ENCODE measurements at places on chromosomes 5 and 9. TPM values are rescaled to one million over a fixed set of nuclear protein-coding genes. Genes with fewer than 3 reads are reported as not detected.

DNA sequence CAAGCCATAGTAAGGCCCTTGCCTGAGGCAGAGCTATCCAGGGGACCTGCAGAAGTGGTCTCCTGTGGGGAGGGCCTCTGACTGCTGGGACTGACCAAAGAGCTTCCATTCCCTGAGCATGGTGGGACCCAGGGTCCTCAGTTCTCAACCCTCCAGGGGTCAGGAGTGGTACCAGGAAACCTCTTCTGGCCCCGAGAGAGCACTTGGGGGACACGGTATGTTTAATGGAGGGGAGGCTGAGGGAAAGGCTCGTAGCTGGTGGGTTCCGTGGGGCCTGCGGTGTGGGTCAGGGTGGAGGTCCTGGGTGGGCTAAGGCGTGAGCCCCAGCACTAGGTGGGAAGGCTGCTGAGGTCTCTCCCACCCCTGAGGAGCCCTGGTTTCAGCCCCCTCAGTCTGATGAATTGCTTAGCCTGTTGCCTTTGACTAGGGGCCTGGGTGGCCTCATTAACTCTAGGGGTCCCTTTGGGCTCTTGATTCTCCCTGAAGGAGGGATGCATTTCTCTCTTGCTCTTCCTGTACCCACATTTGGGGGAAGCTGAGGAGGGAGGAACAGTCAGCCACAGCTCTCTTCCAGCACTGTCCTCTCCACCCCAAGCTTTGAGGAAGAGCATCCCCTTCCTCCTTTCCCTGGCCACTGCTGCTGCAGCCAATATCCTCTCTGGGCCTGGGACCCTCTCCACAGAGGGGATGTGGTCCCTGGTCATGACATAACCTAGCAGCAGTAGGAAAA is 34.0 kb downstream of the CSF1R start:
- no peak for DNase-seq

DNA sequence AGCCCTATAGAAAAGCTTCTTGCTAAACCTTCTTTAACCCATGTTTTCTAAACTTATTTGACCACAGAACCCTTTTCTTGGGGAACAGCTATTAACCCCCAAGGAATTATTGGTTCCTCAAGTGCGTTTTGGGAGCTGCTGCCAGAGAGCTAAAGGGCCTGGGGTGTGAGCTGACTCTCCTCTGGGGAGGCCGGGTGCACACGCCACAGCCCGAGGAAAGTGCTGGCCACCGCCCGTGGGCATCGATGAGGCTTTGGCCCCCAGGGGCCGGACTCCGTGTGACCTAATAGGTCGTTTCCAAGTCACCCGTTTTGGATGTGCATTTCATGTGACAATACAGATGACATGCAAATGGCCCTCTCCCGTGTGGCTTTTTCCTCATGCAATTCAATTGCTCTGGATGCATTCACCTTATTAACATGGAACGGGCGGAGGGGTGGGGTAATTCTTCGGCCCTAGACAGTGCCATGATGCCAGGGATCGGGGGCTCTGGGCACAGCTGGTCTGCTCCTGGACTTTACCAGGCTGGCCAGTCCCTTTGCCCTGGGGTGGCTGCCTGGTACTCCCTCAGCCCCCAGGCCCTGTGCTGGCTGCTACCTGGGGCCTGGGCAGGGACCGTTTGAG is 19.5 kb downstream of the PLPP7 start:
- no peak for DNase-seq

GRCh38 chr5:158754018-158754514 is 345.6 kb downstream of the EBF1 start:
- DNase-seq: no peak

GRCh38 chr5:72445969-72446368 is 61.2 kb downstream of the ZNF366 start:
- DNase-seq: no peak

- no peak for DNase-seq
Measured at GRCh38 chr9:116499986-116500871, 186.9 kb upstream of the TRIM32 start.

- no peak for DNase-seq
Measured at GRCh38 chr9:127129718-127130085, 7.3 kb upstream of the ANGPTL2 start.

DNA sequence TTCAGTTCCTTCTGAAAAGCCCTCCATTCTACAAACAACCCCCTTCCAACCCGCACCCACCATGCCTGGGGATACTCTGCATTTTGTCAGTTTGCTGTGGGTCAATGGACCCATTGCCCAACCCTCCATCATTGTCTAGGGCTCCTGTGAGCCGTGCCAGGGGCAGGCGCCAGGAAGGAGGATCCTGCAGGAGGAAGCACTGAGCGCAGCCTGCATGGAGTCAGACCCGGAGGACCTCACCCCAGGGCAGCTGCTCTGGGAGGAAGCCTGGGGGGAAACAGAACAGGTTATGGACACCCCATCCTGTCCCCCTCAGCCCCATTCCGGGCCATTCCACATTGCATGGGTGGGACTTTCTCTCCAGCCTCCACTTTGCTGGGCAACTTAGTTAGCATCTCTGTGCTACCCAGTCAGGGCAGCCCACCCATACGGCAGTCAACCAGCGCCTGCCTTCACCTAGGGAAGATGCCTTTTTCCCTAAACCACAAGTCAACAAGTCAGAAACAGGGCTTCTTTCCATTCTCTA is 48.6 kb upstream of the VDAC1 start:
- no peak for DNase-seq

- DNase-seq: no peak
Measured at GRCh38 chr5:177133096-177133852, at the start of gene NSD1. TSS of gene NSD1 (plus strand) at chr5:177133773. CDS start at chr5:177135104, 1,331 bp downstream.

DNA sequence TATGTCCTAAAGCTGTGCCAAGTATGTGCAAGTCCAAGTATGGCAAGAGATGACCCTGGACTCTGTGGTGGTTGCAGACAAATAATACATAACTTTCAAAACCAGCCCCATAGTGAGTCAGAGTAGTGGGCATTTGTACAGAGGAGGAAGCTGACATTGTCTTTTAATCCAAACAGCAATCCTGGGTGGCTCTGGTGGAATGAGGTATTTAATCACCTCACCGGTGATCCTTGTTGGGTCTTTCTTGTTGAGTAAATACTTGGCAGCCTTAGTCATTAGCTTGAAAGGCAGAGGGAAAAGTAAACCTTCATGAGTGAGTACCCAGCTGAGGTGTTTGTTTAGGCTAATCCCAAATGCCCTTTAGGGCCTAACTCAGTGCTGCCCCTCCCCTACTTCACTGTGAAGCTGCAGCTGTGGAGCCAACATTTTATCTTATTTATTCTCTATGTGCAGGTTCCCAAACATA is 148.7 kb upstream of the SLC12A2 start:
- peak; percentile 95 for DNase-seq

- no peak for DNase-seq
Measured at GRCh38 chr5:95393279-95393678, 2.1 kb downstream of the FAM81B start.

DNA sequence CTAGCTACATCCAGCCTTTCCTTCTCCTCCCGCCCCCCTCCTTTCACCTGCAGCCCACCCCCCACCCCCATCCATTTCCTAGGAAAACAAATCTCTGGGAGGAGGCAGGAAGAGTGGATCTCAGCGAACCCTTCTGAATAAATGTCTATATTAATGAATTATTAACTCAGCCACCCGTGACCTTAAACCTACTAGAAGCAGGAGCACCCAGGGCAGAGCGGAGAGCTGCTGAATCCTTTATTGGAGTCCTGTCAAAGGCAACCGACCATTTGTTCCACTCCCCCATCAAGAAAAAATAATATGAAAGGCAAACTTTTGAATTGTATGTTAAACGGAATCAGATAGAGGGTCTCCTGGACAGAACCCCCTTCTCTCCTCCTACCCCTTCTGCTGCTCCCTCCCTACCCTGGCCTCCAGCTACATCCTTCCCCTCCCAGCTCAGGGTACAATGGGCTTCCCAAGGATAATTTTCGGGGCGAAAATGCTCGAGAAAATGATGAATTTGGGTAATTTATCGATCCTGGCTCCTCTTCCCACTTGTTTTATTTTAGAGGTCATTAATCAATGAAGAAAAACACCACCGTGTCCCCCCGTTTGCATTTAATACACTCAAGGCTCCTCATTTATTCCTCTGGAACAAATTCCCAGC is 3.3 kb upstream of the PRDM6 start:
- DNase-seq: no peak

- no peak for DNase-seq
Measured at GRCh38 chr5:107874795-107875194, 204.1 kb upstream of the EFNA5 start.

DNA sequence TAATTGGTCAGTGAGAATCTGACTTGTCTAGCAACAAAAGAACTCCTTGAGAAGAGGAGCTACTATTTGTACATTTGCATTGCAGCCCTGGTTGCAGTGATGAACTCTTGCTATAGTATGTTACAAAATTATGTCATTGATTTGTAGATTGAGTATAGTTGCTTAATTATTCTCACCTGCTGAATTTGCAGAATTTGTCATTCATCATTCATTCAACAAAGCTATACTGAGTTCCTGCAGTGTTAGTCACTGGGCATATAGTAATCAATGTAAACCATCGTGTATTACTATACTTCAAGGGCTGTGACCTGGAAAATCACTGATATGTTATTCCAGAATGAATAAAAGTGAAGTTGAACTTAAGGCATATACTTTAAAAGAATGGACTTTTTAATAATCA is 50.1 kb downstream of the SLC1A3 start:
- DNase-seq: no peak

GRCh38 chr5:116566251-116566650 is 8.4 kb downstream of the SEMA6A start:
- no peak for DNase-seq

- no peak for DNase-seq
Measured at GRCh38 chr9:104775976-104776375, 12.0 kb downstream of the NIPSNAP3B start.

DNA sequence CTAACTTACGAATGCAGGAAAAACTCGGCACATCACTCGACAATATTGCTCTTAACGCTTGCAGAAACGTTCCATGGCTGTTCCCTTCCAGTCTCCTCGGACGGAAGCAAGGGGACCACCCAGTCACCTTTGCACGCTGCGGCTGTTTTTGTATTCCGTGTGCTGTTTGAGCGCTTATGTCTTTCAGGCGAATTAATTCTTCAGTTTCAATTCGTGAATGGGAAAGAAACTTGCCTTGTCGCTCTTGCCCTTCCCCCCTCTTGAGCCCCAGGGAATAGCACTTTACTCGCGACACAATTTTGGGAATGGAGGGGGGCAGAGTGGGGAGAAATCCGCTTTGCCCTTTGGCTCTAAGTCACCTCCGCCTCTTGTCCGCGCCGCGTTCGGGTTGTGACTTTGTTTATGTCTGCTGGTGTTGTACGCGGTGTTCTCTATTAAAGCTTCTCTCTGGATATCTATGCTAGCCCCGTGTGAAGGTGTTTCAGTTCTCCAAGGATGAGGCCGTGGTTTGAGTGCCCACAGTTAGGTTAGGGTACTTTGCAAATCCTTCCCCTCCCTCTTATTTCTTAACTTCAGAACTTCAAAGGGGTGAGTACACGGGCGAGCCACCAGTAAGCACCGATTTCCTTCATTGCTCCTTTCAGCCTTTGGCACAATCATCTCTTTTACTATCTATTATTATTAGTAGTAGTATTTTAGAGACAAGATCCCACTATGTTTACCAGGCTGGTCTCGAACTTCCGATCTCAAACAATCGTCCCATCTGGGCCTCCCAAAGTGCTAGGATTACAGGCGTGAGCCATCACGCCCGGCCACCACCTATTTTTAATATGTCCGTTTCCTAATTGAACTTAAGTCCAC is 2.7 kb downstream of the FOXB2 start:
- no peak for DNase-seq

- no peak for DNase-seq
Measured at GRCh38 chr9:121357011-121357410, 13.0 kb downstream of the STOM start.

DNA sequence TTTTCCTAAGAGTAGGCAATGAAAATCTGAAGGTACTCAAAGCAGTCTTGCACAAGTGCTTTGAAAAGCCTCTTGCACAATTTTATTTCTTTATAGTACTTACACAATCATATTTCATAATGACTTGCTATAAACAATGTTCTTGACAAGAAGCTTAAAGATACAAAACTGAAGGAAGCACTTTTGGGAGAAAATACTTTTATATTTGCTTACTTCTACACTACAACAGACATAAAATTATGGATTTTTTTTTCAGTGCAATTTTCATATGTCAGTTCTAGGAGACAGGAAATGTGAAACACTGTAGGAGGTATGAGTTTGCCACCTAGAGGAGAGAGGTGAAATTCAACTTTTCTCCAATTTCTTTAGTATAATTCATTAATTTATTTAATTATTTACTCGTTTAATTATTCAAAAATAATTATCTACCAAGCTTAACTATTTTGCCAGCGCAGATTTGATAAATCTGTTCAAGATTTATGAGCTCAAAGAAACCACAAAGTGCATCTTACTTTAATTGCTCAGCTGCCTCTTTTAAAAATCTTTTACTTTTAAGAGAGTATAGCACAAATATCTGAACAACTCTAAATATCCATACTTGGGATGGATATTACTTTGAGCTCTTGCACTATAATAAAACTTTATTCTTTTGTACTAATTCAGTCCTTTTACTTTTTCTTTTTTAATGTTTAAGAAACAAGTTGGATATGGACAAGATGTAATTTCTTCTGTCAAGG is 29.0 kb upstream of the CDKN2B start:
- DNase-seq: no peak

DNA sequence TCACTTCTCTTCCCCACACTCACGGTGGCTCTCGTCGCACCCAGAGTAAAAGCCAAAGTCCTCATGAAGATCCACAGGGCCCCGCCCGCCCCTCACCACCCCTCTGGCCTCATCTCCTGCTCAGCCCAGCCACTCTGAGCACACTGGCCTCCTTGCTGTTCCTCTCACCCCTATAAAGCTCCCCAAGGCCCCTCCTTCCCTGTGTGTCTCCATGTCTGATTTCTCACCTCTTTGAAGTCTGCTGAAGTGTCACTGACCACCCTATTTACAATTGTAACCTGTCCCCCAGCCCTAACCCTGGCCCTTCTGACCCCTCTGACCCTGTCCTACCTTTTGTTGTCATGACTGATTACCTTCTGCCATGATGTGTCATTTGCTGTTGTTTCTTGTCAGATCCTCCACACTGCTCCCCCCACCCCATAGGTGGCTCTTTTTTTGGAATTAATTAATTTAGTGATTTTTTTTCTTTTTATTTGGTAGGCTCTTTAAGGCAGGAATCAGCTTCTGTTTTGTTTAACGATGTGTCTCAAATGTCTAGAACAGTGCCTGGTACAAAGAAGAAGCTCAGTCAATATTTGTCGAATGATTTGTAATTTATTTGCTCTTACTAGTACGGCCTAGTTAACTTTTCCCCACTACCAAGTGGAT is 90.2 kb downstream of the IQGAP2 start:
- DNase-seq: no peak

- DNase-seq: no peak
Measured at GRCh38 chr9:133237035-133237731, 28.1 kb upstream of the OBP2B start.

FGF1 gene
- not detected for total RNA-seq

IFNK gene
- total RNA-seq: not detected

PRRX2 gene
- 6.3 TPM for total RNA-seq

DOCK2 gene
- total RNA-seq: 1.4 TPM

GARIN3 gene
- total RNA-seq: not detected

GLRA1 gene
- total RNA-seq: not detected

MTREX gene
- total RNA-seq: 97.0 TPM

SLC44A1 gene
- 8.7 TPM for total RNA-seq

SPINK5 gene
- total RNA-seq: not detected

TAF11L5 gene
- total RNA-seq: not detected

SV2C gene
- not detected for total RNA-seq
